ENCODE measurements at places on chromosomes 16 and 17.

GRCh38 chr17:1301546-1301945, 22.1 kb downstream of the TRARG1 start:
- no peak for DNase-seq

- no peak for DNase-seq
Observed at GRCh38 chr17:46791531-46791930, 27.0 kb downstream of the WNT3 start.

GRCh38 chr17:50693036-50693682, 14.6 kb downstream of the ANKRD40 start:
- DNase-seq, result peak; percentile 34

GRCh38 chr16:4944333-4945281, 7.7 kb upstream of the PPL start:
- DNase-seq, result peak; percentile 1

- no peak for DNase-seq
Observed at GRCh38 chr16:3485821-3486505, 9.3 kb downstream of the C16orf90 start.

- DNase-seq, result peak; percentile 88
Observed at GRCh38 chr17:36608794-36609497, 7.6 kb downstream of the MRM1 start.

GRCh38 chr16:83356266-83356665, 451.5 kb upstream of the HSBP1 start:
- peak; percentile 67 for DNase-seq

DNA sequence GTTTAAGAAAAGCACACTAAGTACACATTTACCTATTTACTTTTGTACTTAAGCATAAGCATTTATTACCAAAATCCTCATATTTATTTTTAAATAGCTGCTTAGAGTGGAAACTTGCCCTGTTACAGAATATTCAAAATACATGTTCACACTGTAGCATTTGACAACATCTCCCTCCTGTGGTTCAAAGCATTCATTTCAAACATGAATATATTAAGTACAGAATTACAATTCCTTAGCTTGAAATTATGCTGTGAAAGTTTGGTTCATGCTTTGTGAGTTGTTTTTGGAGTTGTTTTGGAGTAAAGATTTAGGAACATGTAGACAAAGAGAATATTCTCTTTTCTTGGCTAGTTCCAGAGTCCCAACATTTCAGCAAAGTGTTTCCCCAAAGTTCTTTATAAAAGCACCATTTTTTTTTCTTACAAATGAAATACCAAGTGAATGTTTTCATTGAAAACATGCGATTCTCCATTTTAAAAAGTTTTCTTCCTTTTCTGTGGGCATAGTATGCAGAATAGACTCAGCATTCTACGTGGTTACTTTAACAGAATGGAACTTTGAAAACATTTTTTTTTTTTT, 33.2 kb downstream of the TUBD1 start:
- DNase-seq, result peak; percentile 43
